Right kidney (tissue), 9 donors: ENCODE measurements at places on chromosomes 2 and 18.

DNA sequence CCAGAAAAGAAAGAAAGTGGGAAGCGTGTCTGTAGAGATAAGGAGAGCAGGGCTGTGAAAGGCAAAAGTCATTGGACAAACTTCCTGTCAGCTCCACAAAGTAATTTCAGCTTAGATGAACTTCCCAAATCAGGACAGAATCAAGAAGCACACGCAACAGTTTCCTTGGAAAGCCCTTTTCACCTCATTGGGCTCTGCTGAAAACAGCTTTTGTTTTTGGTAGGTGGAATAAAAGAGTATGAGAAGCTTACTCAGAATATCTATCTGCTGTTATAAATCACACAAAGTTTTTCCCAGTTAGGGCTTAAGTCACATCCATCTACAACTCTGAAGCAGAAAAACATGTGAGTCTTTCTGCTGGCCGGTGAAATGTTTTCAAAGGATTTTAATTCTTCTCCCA lies 42.4 kb upstream of the EFEMP1 start:
- DNase-seq: no peak

GRCh38 chr18:45678850-45679249 lies 45.1 kb upstream of the SLC14A1 start:
- no peak for DNase-seq

DNA sequence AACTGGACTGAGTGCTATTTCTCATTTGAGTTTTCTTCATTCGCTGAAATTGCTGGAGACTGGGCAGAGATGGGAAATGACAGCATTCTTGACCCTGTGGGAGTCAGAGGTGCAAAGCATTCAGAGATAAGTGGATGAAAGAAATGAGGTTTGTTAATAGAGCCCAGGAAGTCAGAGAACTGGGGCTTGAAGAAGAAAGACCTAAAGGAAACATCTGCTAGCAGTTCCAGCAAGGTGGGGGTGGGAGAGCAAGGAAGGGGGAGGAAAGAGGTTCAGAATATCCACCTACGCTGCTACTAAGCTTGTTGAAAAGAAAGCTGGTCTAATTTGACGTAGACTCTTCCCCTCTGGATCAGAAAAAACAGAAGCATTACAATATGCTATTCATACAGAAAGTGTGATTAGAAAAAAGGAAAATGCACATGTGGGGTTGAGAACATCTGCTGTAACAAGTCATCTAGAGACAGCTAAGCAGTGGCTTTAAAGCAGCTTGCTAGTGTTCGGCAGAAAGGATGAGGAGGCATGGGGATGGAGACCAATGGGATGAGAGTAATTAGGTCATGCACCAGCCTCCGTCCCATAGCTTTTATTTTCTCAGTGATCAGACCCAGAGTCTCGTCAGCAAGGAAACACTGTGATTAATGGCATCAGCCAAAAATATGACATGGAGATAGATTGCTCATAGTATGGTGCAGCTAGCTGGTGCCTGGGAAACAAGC lies 29.7 kb downstream of the NAB1 start:
- DNase-seq: peak; percentile 19

GRCh38 chr2:191959209-191959608 lies 112.3 kb upstream of the CAVIN2 start:
- DNase-seq: no peak

DNA sequence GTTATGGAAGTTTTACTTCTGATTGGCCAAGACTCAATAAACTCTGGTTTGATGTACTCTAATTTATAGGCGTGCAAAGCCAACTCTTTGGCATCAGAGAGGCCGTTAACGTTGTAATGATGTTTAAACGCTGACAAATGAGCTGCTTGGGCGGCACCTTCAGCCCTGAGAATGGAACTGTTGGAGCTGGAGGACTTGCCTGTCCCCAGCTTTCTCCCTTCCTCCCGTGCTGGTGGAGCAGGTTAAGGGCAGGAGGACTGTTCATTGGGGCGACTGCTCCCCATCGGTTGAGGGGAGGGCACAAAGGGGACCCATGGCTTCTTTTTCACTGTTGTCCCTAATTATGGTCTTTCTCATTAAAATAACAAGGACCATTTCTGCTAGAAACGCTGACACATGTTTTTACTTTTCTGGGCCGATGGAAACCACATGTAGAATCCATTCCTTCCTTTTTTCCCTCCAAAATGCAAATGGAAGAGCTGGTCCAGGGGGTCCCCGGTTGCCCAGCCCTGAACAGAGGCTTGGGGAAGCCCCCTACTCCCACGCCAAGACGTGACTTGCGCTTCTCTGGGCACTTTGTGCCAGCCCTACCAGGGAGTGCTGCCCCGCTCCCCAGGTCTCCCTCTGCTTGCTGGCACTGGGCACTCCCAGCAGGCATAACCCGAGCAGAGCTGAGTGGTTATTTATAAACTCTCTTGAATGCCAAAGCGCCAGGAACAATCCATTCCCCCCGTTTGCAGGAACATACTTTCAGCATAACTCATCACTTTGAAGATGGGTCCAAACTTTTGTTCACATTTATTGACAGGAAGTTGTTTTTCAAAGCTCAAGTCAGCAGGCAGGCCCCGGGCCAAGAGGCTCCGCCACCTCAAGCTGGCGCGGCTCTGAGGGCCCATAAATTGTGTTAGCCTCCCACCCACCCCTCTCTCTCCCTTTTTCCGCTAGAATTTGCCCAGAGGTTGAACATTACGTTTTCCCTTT lies 170.1 kb downstream of the ASB1 start:
- DNase-seq: peak; percentile 24

- no peak for DNase-seq
Observed at GRCh38 chr18:12585218-12585617, 72.7 kb downstream of the SPIRE1 start.

GRCh38 chr2:240579771-240580614 lies 6.5 kb upstream of the CAPN10 start:
- DNase-seq: no peak

GRCh38 chr2:63834401-63834800 lies 7.3 kb upstream of the UGP2 start:
- DNase-seq: no peak

- DNase-seq: no peak
Observed at GRCh38 chr2:36605273-36605672, 7.3 kb upstream of the FEZ2 start.

DNA sequence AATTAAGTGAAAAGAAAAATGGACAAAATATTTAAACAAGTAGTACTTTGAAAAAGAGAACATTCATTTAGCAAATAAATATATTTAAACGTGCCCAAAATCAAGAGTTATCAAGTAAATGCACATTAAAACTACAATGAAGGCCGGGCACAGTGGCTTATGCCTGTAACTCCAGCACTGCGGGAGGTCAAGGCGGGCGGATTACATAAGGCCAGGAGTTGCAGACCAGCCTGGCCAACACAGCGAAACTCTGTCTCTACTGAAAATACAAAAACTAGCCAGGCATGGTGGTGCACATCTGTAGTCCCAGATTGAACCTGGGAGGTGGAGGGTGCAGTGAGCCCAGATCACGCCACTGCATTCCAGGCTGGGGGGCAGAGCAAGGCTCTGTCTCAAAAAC lies 9.8 kb downstream of the STAM2 start:
- DNase-seq: no peak

GRCh38 chr2:79669714-79670113 lies 156.9 kb downstream of the CTNNA2 start:
- DNase-seq: no peak

GRCh38 chr2:133733901-133734255 lies 165.6 kb upstream of the NCKAP5 start:
- no peak for DNase-seq

DNA sequence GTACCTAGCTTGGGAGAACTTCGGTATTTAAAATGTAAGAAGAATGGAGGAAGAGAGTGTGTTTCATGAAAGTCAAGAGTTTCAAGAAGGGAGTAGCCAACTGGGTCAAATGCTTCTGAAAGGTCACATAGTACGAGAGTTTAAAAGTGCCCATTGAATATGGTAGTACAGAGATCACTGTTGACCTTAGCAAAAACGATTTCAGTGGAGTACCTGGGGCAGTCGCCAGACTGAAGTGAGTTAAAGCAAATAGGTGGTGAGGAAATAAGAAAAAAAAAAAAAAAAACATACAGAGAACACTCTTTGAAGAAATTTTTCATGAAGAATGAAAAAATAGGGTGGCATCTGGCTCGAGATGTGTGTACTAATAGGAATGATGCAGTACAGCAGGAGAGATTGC lies 11.5 kb downstream of the LIPT1 start:
- DNase-seq: no peak

- DNase-seq: no peak
Observed at GRCh38 chr2:50196775-50197480, 835.0 kb downstream of the NRXN1 start.

DNA sequence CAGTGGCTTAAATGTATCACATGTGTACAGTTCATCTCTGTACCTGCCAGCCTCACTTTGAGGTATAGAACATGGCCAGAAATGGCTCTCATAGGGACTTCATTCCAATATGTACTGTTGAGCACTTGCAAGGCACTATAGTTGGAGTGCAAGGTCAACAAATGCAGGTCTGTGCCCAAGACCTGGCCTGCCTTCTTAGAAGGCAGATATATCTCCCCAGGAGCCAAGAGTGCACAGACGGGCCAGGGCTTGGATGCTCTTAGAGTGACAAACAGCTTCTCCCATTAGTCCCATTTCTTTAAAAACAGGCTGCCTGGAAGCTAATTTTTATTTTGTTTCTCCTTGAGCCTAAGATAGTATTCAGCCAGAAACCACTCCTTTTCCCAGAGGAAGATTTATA lies 7.3 kb downstream of the TEX261 start:
- no peak for DNase-seq

DNA sequence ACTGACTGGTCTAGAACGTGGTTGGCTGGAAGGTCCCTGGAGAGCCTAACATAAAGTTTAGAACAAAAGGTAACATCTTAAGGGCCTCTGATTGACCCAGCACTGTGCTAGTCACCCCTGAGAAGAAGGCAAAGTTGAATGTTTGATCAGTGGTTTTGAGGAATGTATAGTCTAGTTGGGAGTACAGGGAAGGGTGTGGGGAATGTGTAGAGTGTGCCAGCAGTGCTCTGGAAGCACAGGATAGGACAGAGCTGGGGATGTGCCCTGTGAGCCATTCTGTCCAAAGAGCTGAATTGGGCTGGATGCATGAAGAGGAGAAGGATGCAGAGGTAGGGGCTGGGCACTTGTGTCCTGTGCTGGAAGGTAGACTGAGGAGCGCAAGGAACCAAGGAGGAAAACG lies 41.0 kb upstream of the DOCK10 start:
- no peak for DNase-seq

DNA sequence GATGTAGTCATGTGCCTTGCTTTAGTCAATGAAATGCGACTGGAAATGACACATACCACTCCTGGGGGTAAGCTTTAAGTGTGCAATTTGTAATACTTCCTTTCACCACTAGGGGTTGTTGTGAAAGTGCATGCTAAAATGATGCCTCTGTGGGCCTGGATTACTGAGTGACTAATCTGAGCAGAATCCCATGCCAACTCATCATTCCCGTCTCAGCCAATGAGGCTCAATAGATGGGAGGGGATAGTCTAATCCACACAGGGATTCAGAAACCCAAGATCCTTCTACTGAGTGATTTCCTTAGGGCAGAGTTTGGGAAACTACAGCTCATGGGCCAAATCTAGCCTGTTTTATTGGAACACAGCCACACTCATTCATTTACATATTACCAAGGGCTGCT lies 54.0 kb downstream of the HRH4 start:
- DNase-seq: no peak
